Activated CD4-positive, alpha-beta memory T cell treated with anti-CD3 and anti-CD28 coated beads for 36 hours (primary cell): ENCODE measurements at places on chromosomes 5 and 9.

DNA sequence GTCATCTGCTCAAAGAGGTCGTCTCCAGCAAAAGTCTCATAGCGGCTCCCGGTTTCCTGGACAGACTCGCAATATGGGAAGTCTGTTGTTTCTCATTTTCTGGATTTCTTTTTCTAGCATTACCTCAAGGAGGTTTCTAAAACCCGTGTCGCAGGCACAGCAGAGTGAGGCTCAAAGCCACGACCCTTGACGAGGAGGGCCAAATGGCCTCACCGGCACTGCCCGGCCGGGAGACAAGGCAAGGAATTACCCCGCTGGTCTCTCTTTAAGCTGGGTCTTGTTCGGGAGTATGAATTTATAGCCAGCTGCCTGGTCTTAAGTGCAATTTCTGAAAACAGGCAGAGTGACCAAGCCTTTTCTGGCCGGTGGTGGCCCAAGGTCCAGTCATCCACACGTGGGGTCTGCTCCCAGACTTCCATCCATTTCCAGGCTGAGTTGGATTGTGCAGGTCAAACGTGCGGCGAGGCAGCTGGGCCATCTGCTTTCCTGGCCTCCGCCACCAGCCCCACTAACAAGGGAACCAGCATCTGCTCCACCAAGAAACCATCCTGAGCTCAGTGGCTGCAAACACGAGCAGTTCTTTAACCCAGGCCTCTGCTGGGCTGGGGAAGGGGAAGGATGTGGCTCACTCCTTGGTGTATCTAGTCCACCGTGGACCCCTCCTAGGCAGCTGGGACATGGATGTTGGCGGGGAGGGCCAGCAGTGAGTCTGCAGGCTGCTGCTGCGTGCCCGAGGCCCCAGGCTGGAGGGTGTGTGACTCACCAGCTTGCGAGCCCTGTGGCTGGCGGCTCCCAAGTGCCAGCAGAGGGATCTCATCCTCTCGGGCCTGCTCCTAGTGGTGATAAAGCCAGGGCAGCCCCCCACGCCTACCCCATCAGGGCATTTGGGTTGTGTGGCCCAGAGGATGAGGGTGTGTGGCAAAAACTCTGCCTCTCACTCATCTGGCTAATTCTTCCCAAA lies 55.6 kb upstream of the COL5A1 start:
- no peak for DNase-seq

DNA sequence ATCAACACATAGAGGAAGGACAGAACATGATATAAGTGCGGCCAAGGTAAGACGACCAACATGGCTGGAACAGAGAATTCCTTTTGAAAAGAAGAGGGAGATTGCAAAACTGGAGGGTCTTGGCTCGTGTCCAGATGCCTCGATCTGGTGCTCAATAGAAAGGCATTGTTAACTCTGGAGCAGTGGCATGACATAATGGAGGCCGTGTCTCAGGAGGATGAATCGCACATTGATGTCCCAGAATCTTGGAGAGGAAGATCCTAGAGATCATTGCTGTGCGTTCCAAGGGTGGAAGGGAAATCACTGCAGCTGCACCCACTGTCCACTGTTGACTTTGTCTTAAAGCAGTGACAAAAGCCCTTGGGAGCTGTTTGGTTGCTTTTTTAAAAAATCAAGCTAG lies 30.9 kb downstream of the GRAMD2B start:
- no peak for DNase-seq

- no peak for DNase-seq
Observed at GRCh38 chr5:129770024-129770820, 22.3 kb downstream of the MINAR2 start.

- peak; percentile 86 for DNase-seq
Observed at GRCh38 chr9:99184475-99185347, 37.0 kb downstream of the ALG2 start.

DNA sequence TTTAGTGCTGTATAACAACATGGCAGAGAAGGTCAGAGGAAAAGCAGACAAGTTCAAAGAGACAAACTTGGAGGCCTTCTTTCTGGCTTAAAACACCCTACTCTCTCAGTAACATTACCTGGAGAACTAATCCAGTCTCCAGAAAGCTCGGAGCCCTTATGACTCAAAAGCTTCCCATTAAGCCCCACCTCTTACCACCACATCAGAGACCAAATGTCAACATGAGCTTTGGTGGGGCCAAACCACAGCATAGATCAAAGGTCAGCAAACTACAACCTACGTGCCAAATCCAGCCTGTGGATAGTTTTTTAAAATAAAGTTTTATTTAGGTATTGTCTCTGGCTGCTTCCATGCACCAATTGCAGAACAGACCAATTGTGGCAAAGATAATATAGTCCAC lies 589.9 kb downstream of the DNAH5 start:
- no peak for DNase-seq

DNA sequence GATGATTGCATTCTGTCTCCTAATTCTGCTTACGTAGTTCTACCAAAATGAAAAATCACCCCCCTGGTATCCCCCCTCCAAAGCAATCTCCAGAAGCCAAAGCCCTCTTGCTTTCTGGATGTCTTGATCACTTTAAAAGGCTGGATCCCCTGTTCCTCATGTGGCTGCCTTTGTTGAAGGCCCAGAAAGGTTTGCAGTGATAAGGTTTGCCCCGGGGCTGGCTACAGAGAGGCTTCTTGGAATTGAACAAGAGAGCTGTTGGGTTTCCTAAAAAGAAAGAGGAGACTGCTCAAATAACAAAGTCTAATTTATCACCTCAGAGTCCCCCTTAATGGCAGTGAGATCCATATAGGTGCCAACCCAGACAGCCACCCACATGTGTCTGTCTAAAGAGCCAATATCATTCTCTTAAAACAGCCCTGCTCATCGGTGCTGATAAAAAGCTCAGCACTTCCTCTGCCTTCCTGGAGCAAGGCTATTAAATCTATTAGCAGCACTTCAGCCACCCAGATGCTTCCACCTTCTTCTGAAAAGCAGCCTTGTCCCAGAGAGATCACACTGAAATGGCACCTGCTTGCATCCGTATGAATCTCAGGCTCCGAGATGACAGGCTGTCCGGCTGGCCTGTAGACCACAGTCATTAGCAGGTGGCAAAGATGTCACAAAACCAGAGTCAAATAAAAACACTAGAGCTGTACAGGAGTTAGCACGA lies 70.9 kb downstream of the TEX10 start:
- DNase-seq, result no peak

GRCh38 chr9:91421971-91422757 lies 1.5 kb downstream of the NFIL3 start:
- no peak for DNase-seq

DNA sequence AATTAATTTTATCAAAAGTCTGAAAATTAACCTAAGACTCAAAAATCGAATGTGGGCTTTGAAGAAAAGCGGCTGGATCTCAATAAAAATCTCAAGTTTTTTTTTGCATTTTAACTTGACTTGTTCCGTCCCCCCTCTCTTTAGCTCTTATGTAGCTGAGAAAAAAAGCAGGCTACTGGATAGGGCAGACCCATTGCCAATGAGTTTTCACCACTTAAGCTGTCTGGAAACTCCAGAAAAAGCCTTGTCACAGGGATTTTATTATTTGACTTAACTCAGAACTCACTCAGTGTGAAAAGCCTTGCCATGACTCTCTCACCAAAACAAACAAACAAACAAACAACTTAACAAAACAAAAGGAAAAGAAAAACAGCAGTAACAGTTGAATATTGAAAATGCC lies 247.4 kb downstream of the CDH9 start:
- no peak for DNase-seq

DNA sequence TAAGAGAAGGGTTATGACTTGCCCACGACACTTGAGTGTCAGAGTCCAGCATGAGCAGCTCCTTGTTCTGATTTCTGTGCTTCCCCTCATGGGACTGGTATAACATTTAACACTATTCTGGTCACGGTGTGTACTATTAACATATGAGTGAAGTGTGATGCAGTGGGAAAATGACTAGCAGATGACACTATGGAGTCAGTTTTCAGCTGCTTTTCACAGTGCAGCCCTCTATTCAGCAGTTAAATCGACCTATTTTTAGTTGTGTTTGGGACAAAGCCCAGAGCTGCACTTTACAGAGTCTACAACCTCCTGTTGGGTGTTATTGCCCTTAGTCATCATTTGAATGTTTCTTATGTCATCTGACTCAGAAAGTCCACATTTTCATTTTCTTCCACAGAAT lies 59.1 kb downstream of the CHSY3 start:
- DNase-seq, result no peak

- peak; percentile 27 for DNase-seq
Observed at GRCh38 chr9:98678244-98678842, 30.4 kb downstream of the GABBR2 start.

- no peak for DNase-seq
Observed at GRCh38 chr5:134506054-134507039, 19.1 kb upstream of the JADE2 start.

DNA sequence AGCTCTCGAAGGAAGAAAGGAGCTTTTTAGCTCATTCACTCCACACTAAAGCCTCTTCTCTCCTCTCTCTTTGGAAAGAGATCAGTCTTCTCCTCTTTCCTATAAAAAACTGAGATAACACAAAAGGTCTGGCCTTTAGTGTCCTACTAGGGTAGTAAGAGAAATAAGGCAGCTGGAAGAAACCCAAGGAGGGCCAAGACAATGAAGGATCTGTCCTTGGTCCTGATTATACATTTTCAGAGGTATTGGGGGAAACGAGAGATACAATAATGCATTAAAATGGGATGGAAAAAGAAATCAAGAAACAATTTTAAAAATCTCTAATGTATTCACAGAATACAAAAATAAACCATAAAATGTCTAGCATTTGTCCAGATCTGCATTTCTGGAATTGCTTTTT lies 184.0 kb downstream of the SLF1 start:
- no peak for DNase-seq

GRCh38 chr5:111238431-111239225 lies 14.4 kb downstream of the CAMK4 start:
- DNase-seq, result no peak

DNA sequence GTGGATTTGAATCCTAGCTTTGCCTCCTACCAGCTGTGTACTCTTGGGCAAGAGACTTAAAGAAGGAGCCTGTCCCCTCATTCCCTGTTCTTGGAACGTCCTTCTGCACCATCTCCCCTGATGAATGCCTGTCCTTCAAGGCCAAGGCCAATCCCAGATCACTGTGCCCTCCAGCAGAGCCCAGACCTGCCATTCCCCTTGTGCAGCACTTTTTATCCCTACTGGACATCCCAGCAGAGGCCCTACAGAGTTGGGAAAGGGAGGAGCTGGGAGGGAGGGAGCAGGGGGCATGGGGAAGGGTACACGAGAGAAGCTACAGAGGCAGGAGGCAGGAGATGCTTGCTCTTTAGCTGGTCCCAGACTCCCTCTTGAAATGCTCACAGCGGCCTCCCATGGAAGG lies 223.9 kb downstream of the PBX3 start:
- no peak for DNase-seq

- DNase-seq, result no peak
Observed at GRCh38 chr9:124698265-124698664, 72.8 kb downstream of the NR6A1 start.

DNA sequence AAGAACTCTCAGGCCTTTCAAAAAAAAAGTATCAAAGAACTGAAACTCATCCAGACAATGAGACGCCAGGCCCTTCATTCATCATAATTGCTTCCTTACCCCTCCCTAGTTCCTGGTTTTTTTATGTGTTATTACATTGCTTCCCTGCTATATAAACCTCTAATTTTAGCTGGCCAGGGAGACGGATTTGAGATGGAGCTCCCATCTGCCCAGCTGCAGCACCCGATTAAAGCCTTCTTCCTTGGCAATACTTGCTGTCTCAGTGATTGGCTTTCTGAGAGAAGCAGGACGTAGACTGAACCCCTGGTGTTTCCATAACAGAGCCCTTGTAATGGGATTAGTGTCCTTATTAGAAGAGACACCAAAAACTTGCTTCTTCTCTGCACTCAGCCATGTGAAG lies 62.4 kb downstream of the BARX1 start:
- no peak for DNase-seq

- no peak for DNase-seq
Observed at GRCh38 chr5:15499528-15500324, at the start of gene FBXL7. FBXL7 (plus strand) TSS chr5:15500180.

- DNase-seq, result no peak
Observed at GRCh38 chr5:9207817-9208418, 338.0 kb downstream of the SEMA5A start.

DNA sequence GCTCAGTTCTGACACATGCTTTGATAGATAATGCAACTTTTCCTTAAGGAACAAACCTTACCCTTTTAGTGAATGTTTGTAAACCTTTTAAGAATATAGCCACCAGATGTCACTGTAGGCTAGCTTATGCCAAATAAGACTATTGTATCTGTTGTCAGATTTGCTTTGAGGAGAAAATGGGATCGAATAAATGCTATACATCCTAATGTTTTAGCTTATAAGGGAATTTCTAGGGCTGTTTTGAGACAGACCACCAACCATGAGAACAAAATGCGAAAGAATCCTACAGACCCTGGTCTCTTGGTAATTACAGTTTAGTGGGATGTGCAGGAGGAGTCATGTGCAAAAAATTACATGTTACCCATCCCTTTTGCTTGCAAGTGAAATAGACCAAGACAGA lies 127.6 kb upstream of the NMUR2 start:
- DNase-seq, result no peak

DNA sequence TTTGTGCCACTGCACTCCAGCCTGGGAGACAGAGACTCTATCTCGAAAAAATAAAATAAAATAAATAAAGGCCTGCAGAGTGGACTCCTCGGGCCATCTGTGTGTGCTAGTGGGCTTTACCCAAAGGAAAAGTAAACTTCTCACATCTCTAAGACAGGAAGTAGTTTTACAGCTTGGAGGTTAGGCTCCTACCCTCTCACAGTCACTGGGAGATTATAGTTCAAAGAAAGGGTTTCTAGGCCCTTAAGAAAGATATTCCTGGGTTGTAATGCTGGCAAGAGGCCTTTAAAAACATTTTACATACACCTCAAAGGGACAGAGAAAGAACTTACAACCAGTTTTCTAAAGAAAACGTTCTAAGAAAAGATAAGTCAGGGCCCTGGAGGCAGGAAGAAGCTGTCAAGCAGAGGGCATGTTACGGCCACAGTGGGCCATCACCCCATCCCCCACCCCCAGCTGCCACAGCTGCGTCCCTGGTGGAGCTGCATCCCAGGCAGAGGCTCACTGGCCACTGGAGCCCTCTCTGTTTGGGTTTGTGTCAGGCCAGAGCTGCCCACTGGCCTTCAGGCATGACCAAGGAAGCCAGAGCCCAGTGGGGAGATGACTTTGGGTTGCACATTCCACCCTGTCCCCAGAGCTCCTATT lies 78.1 kb upstream of the CDK20 start:
- no peak for DNase-seq
